Kidney tubule cell (primary cell): ENCODE measurements at places on chromosomes 7 and 10.

GRCh38 chr10:5595994-5596471 lies 70.4 kb downstream of the ASB13 start:
- DNase-seq: peak; percentile 93

GRCh38 chr7:107949443-107949935 lies 53.5 kb downstream of the LAMB1 start:
- DNase-seq: no peak

GRCh38 chr10:120897343-120897742 lies 46.2 kb downstream of the WDR11 start:
- no peak for DNase-seq

DNA sequence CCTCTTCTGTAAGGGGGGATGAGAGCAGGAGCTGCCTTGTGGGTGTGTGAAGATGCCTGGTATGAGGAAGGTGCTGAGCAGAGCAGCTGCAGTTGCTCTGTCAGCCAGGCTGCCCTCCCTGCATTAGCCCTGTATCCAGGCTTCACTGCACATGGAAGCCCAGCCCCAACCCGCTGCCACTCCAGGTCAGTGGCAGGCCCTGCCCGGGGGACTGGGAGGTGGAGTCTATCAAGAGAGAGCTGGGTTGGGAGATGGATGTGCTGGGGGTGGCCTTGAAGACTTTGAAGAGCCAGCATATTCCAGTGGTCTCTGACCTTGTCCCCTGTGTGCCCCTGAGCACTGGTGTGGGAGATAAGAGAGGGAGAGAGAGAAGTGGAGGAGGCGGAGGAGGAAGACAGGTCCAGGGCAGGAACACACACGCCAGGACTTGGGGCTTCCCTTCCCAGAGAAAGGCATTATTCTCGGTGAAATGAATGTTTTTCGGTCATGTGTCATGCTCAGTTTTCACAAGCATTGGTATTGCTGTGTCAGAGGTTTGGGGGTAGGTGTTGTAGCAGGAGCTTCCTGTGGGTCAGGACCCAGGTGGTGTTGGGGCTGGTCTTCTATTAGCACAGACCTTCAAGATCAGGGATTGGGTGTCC lies 2.6 kb downstream of the PPIF start:
- DNase-seq: peak; percentile 83

DNA sequence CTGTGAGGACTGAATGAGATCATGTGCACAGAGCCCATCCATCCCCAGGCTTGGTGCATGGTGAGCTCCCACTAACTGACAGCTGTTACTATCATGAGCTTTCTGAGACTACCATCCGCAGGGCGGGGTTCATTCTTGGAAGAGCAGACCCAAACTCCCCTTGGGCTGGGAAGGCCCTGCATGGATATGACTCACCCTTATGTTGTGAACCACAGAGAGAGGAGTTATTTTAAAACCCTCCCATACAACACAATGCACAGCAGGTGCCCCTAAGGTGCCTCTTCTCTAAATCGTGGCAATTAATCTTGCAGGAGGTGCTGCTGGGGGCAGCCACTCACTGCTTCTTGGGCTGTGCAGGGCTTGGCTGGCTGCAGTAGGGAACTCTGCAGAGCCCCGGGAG lies 219.1 kb downstream of the GFRA1 start:
- DNase-seq: no peak

DNA sequence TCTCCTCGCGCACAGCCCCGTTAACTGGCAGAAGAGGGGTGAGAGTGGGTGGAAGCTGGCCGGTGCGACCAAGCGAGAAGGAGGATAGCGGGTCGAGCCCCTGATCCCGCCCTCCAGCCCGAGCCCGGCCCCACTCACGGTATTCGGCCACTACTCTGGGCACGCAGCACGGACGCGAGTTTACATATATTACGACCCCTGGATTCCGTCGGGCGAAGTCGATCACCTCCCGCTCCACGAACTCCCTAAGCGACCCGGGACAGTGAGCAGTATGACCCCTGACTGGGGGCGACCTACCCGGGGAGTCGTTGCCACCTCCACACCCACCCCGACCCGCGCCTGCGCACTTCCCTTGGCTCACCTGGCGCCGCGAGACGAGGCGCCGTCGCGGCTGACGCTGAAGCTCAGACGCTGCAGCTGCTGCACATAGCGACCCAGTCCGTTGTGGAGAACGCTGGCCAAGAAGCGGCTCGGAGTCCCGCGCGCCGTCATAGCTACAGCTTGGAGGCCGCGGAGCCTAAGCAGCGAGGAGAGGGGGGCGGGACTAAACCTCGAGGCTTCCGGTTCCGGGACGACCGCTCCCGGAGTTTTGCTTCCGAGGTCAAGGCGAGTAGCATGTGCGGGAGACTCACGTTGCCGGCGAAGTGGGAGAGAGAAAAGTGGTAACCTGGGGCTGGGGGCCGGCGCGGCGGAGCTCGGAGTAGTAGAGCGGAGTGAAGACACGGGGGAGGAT lies at the start of the genes MRPL43 and TWNK:
Gene MRPL43 (minus strand): TSS at position 546 of the 733 bp plus-strand sequence. CDS start 54 bp downstream, at position 492.
Gene TWNK (plus strand): TSS at position 592 of the 733 bp plus-strand sequence. CDS start 668 bp downstream, outside the sequence.
- peak; percentile 77 for DNase-seq

DNA sequence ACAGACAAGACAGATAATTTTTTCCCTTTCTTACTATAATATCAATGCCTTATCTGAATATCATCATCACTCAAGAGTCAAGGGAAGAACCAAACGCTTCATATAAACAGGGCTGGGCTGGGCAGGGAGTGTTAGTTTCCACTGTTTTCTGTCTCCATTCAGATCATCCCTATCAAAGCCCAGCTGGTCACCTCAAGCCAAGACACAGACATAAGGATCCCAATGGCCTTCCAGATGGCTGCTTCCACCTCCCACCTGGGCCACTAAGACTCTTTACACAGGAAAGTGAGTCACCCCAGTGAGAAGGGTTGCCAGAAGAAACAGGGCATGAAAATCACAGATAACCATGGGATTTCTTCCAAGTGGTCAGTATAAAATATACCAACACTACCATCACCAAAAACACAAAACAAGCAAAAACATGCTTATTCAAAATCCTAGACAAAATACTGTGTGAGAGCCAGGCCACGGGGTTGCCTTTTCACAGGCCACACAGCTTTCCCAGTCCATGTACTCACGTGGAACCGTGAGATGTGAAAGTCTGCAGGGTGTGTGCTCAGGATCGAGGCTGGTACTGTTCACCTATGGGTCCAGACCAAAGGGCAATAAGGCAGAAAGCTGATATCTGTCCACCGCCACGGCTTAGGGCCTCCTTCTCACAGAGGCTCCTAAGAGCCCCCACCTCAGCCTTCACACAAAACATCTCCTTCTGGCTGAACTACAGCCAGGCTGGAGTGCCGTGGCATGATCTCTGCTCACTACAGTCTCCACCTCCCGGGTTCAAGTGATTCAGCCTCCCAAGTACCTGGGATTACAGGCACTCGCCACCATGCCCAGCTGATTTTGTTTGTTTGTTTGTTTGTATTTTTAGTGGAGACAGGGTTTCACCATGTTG lies 5.7 kb downstream of the PRSS1 start:
- DNase-seq: no peak

- peak; percentile 83 for DNase-seq
Observed at GRCh38 chr10:22682237-22683139, 31.9 kb downstream of the PIP4K2A start.

GRCh38 chr10:3468919-3469638 lies 296.5 kb upstream of the PITRM1 start:
- DNase-seq: peak; percentile 86

- peak; percentile 78 for DNase-seq
Observed at GRCh38 chr7:155738652-155739537, 73.4 kb downstream of the SHH start.

DNA sequence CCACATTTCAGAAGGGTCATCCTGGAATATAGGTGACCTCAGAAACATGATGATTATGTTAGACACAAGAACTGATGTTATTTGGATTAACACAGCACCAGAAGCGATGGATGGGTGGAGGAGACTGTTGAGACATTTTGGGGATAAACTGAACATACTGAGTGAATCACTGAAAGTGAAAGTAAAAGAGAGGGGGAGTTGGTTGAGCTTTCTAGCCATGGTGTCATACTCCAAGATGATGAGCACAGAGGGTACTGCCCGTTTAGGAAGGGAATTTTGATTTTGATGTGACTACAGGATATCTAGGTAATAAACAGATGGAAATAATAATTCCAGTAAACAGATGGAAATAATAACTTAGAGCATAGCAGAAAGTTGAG lies 248.0 kb upstream of the NPY start:
- DNase-seq: no peak

DNA sequence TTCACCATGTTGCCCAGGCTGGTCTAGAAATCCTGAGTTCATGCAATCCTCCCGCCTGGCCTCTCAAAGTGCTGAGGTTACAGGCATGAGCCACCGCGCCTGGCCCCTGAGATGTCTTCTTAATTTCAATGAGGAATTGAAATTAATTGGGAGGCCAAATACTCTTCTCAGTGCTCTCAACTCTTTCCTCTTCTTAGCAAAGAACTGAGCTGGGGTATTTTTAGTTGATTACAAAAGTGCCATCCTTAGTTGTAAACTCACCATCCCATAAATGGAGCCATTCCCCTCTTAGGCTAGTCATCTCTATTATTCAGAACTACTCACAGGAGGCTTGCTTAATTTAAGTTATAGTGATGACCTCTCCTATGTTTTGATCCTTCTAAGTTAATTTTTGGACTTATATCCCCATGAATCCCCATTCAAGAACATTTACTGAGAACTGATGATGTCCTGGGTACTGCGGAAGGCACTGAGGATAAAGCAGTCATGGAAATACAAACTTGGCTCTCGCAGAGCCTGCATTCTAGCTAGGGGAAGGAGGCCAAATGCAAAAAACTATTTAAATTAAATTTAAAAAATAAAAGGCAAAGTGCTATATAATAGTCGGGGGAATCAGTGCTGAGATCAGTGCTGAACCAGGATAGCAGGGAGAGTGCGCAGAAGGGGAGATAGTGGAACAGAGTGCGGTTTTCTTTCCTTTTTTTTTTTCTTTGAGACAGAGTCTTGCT lies 145.3 kb downstream of the SFMBT2 start:
- no peak for DNase-seq

GRCh38 chr7:33880787-33881186 lies 24.6 kb upstream of the BMPER start:
- peak; percentile 23 for DNase-seq

DNA sequence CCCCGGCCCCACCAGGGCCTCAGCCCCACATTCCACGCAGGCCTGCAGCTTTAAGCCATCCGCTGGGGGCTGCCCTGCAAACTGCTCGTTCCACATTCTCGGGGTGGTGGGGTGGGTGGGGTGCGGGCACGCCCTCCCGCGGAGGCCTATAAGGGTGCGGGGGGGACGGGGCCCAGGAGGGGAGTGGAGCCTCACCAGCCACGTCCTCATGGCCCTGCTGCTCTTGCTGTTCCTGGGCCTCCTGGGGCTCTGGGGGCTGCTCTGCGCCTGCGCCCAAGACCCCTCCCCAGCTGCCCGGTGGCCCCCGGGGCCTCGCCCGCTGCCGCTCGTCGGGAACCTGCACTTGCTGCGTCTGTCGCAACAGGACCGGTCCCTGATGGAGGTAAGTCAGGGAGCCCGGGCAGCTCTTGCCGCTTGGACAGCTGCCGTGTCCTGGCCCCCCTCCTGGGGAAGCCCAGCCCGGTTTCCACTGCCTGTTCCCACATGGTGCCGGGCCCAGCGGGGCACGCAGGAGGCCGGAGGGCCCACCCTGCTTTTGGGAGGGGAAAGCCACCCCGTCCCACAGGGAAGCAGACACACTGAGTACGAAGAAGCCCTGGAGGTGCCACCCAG lies at the start of gene CYP2W1:
Gene CYP2W1 (plus strand): TSS at position 178 of the 612 bp plus-strand sequence. CDS start 31 bp downstream, at position 209.
- no peak for DNase-seq

- DNase-seq: peak; percentile 40
Observed at GRCh38 chr10:121495719-121496118, 102.5 kb downstream of the FGFR2 start.

- no peak for DNase-seq
Observed at GRCh38 chr10:77859200-77859864, 67.2 kb downstream of the DLG5 start.

- DNase-seq: no peak
Observed at GRCh38 chr7:43766564-43766963, 8.1 kb downstream of the BLVRA start.

GRCh38 chr10:24723788-24724380 lies at the start of gene ARHGAP21:
Gene ARHGAP21 (minus strand): TSS chr10:24723887. CDS start chr10:24721899, 1,988 bp downstream.
- DNase-seq: peak; percentile 85

GRCh38 chr10:116819999-116820677 lies 29.2 kb upstream of the ENO4 start:
- no peak for DNase-seq
